ENCODE measurements at places on chromosomes 13 and 19.

DNA sequence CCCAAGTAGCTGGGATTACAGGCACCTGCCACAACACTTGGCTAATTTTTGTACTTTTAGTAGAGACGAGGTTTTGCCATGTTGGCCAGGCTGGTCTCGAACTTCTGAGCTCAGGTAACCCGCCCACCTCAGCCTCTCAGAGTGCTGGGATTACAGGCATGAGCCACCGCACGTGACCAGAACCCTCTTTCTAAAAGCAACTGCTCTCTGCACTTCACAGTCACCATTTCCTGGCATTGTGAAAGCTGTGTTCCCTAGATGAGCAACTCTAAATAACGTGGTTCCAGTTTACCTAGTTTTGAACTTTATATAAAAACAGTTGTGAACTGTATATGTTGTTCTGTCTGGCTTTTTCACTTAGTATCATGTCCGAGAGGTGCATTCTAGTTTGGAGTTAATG is 152.9 kb downstream of the SIPA1L3 start:
- DNase-seq = no peak

DNA sequence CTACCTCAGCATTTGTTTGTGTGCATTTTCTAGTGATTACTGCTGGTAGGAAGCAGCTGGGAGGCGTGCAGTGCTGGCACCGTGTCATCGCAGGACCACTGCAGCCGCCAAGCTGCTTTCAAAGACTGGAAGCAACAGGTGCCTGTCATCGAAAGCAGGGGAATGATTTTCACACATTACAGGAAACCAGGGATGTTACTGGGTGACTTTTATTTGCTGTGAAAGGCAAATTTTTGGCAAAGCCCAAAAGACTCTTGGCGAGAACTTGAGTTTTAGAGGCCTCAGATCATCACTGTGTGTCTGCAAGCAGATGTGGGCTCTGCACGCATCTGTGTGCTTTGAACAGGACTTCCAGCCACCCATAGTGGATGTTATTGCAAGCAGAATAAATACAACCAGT is 176.4 kb downstream of the FLT1 start:
- DNase-seq = no peak

- DNase-seq = no peak
Observed at GRCh38 chr19:1357531-1358109, 26.1 kb upstream of the NDUFS7 start.

- no peak for DNase-seq
Observed at GRCh38 chr13:50509771-50510441, 333.6 kb downstream of the DLEU7 start.

DNA sequence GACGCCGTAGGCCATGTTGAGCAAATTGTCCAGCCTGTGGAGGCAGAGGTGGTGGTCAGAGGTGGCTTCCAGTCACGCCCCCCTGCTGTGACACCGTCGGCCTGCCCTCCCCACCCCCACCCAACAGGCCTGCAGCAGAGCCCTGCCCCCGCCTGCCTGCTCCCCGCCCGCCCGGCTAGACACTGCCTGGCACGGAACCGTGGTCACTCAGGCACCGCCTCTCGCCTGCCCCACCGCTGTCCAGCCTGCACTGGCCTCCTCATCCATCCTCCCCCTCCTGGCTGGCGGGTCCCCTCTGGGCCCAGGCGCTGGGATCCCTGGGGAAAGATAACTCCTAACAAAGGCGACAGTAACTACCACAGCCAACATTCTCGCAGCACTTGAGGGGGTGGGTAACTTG is 21.7 kb downstream of the PRKCSH start:
- no peak for DNase-seq

- DNase-seq = no peak
Observed at GRCh38 chr13:109093998-109094397, 464.6 kb downstream of the MYO16 start.
